Stomach (tissue), 19 donors: ENCODE measurements at places on chromosomes 16 and 17. TPM values are rescaled to one million over a fixed set of nuclear protein-coding genes. Genes with fewer than 3 reads are reported as not detected.

DNA sequence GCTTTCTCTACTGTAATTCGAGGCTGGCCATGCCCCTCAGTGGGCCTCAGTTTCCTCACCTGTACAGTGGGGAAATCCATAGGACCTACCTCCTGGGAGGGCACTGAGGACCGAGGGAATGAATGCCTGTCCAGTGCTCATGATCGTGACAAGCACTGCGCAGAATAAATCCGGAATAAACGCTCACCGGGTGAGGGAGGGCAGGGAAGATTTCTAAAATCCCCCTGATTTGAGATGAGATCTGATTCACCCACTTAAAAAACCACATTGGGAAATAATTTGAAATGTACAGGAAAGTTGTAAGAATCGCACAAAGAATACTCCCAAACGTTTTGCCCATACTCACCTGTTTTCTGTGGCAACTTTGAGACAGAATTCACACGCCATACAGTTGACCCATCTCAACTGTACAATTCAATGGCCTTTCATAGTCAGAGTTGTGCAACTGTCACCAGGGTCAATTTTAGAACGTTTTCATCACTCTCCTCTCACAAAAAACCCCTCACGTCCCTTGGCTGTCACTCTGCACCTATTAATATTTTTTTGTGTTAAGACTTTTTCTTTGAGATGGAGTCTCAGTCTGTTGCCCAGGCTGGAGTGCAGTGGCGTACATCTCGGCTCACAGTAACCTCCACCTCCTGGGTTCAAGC is 49.8 kb downstream of the IRF8 start:
- no peak for DNase-seq

DNA sequence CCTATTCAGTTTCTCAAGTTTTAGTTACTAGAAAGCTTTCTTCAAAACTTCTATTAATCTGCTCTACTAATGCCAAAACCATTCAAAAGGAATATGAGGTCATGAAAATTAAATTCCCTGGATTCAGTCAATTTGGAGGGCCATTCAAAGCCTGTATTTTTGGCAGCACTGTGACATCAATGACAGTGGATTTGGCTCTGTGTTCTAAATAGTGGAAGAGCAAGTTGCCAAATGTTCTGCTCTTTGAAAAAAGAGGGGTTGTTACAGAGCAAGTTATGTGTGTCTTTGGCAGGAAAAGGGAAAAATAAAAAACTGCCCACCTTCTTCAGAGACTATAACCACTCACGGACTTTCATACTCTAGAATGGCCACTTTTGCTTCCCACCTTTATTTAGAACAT is 3.2 kb upstream of the C16orf46 start:
- peak; percentile 8 for DNase-seq

DNA sequence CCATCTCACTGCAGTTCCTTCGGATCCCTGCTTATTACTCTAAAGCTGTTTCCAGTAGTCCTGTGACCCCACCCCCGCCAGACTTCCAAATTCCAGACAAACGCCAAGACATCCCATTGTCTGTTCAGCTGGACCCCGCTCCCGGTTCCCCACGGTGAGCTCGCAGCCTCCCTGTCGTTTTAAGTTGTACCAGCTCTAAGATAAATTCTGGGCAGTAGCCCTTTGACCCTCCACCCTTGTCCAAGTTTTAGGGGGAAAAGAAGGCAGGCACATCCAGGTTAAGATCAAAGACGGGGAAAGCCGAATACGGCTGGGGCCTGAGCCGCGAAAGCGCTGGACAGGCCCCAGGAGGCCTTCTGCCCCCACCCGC is 589 bp downstream of the ARL6IP1 start:
- DNase-seq: no peak

- no peak for DNase-seq
Measured at GRCh38 chr17:68326681-68327080, 35.4 kb downstream of the ARSG start.

DNA sequence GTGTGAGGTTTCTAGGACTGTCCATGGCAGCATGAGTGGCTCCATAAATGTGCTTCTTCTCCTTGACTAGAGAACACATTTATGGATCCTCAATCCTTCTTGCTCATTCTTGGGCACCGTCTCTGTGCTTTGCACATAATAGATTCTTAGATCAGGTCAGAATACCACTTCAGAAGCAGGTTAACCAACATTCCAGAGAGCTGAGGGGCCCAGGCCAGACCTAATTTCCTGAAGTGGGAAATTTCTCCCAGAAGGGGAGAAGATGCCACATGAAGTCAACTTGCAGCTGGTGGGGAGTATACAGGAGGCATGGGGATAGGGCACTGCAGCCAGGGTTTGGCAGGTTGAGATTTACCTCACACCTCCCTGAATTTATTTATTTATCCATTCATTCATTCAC is 24.4 kb upstream of the VAT1L start:
- no peak for DNase-seq

DNA sequence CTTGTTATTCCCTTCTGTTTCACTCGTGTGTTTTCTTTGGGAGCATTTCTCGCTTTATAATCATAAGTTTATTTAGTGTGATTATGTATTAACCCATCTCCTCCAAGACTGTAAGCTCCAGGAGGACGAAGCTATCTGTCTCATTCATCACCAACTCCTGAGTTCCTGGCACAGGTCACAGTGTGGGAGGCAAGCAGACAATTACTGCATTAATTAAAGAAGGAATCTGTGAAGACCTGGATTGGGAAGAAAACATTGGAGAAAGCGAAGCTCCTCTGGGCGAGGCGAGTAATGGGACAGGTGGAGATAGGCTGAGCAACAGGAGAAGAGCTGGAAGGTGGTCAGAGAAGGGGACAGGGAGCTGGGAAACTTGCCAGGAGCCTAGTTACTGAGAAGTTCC is 7.8 kb upstream of the CAMKK1 start:
- no peak for DNase-seq

Gene TEX19
- not detected for total RNA-seq

DNA sequence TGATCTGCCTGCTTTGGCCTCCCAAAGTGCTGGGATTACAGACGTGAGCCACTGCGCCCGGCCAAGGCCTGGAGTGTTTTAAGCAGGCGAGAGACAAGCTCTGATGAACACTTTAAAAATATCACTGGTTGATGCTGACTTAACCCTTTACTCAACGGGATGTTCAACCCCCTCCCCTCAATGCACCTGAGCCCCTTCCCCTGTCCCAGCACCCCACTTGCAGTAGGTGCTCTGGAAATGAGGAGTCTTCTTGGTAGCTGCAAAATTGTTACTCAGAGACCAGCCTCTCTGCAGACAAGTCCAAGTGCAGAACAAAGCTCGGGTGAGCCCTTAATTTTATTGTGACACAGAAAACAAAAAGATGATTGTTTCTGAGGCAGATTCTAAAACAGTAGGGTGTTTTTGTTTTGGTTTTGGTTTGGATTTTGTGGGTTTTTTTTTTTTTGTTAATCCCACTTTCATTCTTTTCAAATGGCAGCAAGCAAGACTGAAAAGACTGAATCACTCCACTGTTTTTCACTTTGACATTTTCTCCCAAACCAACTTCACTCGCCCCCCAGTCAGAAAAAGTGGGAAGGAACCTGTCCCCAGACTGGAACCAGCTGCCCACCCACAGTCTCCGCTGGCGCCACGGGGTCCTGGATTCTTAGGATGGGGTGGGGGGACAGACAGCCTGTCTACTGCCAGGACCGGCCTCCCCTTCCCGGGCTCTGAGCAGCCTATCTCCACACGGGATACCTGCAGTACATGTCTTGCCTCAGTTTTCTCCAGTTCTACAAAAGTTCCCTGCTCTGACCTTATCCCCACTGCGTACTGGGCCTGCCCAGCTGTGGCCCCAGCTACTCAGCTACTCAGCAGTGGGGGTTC is 5.2 kb upstream of the PLLP start:
- DNase-seq: no peak

Gene CLDN9
- not detected for total RNA-seq

Gene NBR1
- 46.7 TPM for total RNA-seq

GRCh38 chr16:52465711-52466267 is 81.2 kb downstream of the TOX3 start:
- no peak for DNase-seq

DNA sequence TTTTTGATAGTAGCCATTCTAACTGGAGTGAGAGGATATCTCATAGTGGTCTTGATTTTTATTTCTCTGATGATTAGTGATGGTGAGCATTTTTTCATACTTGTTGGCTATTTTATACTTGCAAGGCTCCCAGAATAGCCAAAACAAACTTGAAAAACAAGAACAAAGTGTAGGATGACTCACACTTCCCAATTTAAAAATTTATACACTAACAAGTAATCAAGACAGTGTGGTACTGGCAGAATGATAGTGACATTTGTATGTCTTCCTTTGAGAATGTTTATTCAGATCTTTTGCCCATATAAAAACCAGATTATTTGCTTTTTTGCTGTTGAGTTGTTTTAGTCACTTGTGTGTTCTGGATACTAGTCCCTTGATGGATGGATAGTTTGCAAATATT is 17.8 kb downstream of the SPECC1 start:
- no peak for DNase-seq
